HFFc6 (cell line): ENCODE measurements at places on chromosomes 16 and 17.

DNA sequence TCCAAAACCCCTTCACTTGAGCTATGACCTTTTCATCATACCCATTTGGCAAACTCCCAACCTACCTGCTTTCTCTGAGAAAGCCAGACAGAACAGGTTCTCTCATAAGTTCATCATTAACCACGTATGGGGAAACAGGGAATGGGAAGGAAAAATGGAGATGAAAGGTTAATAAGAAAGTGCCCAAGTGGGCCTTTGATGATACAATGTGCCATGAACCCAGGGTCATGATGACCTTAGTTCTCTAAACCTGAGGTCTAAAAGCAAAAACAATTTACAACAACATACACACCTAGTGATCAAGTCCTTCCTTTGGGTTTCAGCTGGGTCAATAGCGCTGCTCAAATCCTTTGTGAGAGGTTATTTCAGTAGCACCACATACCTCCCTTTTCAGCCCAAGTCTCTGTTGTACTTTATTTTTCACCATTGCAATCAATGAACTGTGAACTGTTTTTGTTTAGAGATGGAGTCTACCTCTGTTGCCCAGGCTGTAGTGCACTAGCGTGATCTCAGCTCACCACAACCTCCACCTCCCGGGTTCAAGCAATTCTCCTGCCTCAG, 14.5 kb upstream of the RANGRF start:
- DNase-seq: no peak

GRCh38 chr17:81723651-81724209, 11.6 kb downstream of the SLC25A10 start:
- no peak for DNase-seq

DNA sequence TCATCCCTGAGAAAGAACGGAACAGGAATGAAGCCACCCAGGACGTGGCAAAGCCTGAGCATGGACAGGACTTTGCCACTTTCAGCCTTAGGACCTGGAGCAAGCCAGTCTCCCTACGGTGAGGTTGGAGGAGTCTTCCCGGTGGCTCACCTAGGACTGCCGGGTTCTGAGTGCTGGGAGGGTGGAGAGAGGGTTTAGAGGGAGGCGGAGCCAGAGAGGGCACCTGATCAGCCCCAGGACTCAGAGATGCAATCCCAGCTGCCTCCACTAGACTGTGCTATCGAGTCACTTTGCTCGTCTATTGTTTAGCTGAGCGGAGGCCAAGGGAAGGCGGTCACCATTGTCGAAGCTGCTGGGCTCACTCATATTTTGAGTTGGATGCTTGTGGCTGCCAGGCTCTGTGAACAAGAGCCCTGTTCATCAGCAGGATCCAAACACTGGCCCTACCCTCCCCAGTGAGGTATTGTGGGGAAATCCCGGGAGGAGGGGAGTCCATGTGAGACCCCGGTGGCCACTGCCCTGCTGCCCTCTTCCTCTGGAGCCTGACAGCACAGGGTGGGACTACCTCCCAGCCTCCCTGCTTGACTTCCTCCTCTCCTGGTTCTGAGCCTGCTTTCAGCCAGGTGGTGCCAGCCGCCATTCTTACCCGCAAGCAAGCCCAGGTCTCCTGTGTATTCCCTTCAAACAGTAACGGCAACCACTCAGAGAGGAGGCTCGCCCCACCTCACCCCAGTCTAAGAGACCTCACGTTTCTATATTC, 7.0 kb downstream of the KRT14 start:
- DNase-seq: peak; percentile 33

- no peak for DNase-seq
Measured at GRCh38 chr17:38587203-38587602, 18.5 kb downstream of the SRCIN1 start.

GRCh38 chr17:13302983-13303382, 285.2 kb upstream of the ELAC2 start:
- no peak for DNase-seq
